ENCODE measurements at places on chromosomes 1 and 21.

DNA sequence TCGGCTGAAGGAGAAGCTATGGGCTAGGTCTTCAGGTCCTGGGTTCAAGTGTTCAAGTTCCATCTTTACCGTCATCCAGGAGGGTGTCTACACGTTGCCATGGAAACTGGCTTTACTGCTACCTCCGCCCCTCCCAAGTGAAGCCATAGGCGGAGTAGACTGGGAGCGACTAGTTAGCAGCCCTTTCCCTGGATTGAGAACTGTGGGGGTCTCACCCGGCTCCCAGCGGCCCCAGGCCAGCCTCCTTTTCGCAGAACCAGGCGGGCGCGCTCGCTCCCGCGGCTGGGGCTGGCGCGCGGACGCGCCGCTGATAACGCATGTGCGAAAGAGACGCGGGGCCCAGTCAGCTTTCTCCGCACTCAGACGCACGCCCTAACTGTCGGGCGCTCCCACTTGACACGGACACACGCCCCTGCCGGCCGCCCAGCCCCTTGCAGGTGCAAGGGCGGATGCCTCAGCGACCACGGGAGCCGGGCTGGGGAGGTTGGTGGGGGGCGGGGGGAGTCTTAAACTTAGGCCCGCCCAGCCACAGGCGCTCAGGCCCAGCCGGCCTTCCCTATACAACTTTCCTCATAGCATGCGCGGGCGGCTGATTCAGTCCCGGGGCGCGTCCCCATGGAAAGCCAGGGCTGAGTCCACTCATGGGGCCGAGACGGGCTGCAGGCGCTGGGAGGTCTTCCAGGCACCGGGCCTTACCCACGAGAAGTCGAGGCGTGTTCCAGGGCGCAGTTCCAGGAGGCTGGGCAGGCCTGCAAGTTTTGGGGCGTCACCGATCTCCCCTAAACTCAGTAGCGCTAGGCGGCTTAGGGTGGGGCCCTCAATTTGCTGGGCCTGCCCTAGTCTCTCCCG is 7.4 kb downstream of the EFNA4 start:
- peak; percentile 59 for DNase-seq

DNA sequence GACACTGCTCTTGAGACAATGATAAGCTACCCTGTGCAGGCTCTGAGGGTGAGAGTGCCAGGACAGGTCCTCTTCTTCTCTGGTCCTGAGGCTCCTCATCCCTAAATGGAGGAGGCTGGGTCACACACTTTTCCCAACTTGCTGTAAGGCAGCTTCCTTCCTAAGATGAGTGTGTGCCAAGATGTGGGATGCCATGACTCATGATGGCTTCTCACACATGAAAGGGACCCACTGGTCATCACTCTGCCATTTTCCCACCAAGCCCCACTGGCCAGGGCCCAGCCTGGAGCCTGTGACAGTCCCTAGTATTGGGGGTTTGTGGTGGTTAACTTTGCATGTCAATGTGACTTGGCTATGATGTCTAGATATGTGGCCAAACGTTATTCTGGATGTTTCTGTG is 54.4 kb downstream of the CNIH3 start:
- no peak for DNase-seq

DNA sequence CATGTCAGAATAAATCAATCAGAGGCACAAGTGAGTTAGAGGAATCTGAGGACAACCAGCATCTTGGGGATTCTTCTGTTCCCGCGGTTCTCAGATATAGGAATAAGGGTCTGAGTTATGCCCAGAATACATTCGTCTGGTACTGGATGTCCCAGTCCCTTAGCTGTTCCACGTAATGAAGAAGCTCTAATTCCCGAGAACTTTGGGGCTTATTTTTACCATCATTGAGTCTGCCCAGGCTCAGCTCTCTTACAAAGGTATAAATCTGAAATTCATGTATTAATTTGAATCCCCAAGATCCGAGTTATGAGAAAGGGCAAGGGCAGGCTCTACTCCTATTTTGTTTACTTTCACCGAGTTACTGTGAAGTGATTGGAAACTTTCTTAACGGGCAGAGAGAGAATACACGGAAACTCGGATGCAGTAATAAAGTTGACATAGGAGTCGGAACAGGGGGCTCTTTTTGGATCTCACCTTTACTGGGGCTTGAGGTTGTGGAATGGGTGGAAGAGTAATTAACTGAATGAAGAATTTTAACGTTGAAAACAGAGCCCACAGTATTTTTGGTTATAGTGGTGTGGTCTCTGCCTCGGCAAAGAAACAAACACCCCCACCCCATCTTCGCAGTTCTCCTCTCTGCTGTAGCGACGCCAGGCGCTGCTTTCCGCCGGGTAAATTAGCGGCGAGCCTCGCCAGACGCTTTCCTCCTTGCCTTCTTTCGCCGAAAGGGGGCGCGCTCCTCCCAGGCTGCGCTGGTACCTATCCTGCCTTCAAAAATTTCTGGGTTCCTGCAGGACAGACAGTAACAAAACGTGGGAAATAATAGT is 7.1 kb downstream of the PRRX1 start:
- DNase-seq, result peak; percentile 35

DNA sequence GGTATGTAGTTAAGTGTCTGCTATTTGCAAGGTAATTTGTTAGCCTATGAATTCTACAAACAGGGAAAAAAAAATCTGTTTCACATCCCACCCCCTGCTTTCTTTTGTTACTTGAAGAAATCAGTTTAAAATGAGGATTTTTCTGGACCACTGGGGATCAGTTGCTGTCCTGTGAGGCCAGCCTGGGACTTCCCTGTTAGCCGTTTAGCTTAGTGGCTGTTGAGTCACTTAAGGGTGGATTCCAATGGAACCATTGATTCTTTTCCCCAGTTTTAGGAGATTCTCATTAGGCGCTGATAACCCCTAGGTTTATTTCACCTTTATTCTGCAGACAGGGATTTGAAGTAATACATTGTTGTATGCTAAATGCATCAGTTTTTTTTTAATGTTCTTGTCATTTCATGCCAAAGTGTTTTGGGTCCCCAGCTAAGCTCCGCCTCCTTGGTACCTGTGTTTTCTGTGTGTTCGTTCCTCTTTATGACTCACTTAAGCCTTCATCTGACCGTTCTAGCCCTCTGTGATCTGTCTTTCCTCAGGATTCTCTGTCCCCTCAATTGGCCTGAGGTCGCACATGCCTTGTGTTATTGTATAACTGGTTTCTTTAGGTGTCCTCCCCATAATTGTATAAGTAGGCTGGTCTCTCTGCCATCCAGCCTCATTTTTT is 59.3 kb downstream of the NOS1AP start:
- no peak for DNase-seq

- DNase-seq, result no peak
Observed at GRCh38 chr1:112638110-112638428, 18.4 kb downstream of the CAPZA1 start.

GRCh38 chr1:78840453-78841271 is 165.9 kb downstream of the ADGRL4 start:
- no peak for DNase-seq

- DNase-seq, result no peak
Observed at GRCh38 chr1:64129701-64130100, 73.7 kb upstream of the UBE2U start.

- DNase-seq, result peak; percentile 90
Observed at GRCh38 chr1:33633019-33633801, 160.8 kb downstream of the ZSCAN20 start.

DNA sequence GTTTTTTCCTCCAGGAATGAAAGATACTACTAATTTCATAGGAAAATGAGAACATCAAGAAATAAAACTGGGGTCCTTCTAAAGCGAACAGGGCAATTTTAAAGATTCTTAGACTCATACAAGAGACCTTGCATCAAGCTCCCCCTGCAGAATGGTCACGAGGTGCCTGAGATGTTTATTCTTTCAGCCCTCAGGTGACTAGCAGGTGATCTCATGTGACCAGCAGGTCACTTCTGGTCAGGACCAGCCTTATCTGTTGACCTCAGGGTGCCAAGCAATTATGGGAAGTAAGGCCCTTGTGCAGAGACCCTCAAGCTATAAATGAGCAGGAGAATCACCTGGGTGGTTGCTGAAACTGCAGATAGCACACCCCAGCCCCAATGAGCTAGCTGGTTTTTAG is 20.6 kb upstream of the TMEM51 start:
- DNase-seq, result no peak

- no peak for DNase-seq
Observed at GRCh38 chr1:34404804-34405203, 228.1 kb downstream of the C1orf94 start.

- no peak for DNase-seq
Observed at GRCh38 chr1:148352470-148353053, 130.5 kb downstream of the PPIAL4G start.

GRCh38 chr1:186413319-186413718 is 37.7 kb downstream of the ODR4 start:
- DNase-seq, result no peak

DNA sequence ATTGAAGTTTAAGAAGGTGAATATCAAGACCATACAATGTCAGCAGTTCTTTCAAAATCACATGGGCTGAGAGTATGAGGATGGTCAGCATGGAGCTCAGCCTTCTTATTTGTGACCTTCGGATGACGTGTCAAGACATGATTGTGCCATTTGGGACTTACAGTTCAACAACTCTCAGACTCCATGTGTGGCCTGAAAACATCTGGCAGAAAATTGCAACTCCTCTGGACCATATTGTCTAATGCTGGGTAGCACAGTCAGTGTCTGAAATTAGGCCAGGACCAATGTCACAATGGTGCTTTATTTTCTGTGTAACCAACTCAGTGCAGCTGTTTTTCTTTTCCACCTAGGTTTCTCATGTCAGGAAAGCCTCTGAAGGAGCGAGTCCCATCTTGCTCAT is 483.5 kb upstream of the PKN2 start:
- DNase-seq, result no peak

DNA sequence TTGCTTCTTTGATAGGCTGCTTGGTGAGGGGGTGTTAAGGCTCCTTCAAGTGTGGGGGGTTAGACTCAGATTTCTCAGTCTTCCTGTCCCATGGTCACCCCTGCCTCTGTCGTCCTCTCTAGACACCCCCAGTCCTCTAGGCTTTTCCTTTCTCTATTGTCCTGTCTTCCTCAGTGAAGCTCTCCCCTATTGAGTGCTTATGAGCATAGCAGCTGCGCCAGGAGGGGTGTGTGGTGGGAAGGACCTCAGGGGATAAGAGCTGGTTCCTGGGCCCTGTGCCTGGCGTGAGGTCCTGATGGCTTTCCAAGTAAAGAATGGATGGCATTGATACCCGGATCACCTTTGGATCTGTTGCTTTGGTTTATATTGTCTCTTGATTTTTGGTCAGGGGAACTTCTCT is 69.1 kb downstream of the DIP2A start:
- DNase-seq, result no peak

DNA sequence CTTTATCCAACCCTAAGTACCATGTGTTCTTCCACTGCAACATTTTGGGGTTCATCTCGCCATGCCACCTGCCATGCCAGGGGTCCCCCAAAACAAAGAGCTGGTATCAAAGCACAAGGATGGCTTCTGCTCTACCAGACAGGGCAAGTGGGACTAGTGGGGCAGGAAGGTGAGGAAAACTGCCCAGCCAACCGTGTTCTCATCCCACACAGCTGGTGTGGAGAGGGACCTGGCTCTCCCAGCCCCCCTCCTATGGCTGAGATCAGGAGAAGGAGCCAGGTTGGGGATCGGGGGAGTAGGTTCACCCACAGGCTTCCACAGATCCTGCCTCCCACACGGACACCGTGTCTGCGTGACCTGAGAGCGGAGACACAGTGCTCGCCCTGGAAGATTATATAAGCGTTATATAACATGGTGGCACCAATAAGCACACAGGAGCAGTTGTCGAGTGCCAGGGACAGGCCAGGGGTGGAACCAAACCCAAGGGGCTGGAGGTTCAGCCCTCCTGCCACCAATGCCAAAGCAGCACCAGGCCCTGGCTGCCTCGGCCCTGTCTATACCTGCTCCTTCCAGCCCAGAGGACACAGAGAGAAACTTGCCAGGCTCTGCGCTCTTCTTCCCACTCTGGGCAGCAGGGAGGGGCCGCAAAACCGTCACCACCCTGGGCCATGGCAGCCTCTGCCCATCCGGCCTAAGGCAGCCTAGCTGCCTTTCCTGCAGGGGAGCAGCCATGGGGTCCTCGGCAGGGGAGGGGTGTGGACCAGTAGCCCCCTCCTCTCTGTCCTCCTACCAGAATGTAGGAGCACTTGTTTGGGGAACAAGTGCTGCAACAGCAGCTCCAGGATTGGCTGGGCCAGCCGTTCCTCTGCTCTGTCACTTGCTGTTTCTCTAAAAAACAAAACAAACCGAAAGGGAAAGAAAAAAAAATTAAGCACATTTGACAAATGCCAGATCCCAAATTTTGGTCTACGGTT is 43.5 kb downstream of the CD34 start:
- no peak for DNase-seq

GRCh38 chr1:34808051-34808810 is 15.4 kb downstream of the GJA4 start:
- no peak for DNase-seq

DNA sequence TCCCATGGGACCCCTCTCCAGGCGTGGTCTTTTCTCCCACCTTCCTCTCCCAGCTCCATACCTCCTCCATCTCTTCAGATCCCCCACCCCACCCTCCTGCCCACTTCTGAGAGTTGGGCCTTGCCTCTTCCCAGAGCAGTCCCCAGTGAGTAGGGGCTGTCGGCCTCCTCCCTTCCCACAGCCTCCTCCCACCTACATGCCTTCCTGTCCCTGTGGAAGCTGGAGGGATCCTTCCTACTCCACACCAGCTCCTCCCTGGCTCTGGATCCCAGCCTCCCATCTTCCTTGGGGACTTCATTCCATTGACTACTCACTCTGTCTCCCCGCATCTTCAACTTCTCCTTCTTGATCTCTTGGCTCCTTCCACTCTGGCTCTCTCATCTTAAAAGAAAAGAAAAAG is 24.9 kb downstream of the KCNQ4 start:
- DNase-seq, result no peak

GRCh38 chr1:219664310-219665029 is 51.6 kb upstream of the ZC3H11B start:
- no peak for DNase-seq

DNA sequence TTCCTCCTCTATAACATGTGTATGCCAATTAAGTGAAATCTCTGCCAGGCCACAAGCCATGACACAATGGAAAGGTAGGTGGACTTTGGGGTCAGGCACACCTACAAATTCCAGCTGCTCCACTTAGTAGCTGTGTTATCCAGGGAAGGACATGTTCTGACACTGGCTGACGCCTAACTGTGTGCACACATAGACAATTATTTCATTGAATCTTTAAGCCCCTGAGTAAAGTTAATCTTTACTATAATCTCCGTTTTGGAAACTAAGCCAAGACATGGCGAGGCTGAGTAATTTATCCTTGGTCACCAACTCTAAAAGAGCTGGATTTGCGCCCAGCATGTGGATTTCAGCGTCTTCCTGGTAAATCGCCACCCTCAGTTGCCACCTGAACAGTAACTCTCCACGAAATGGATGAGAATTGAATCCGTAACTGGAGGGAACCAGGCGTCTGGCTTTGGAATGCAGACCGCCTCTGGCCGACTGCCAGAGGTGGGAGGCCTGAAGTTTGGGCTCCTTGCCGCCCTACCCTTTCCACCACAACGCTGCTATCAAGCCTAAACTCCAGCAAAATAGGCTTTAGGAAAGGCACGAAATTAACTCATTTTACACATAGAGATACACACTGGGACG is 888 bp upstream of the SNRPE start:
- no peak for DNase-seq

GRCh38 chr1:67316180-67316902 is 8.7 kb downstream of the IL12RB2 start:
- DNase-seq, result no peak

Measured in stimulated activated CD4-positive, alpha-beta T cell treated with anti-CD3 and anti-CD28 coated beads, Interleukin-12 subunit alpha, Interleukin-12 subunit beta, amount 100 ng/mL, for 24 hours (primary cell).